Kidney epithelial cell (primary cell): ENCODE measurements at places on chromosomes 7 and 10.

- no peak for DNase-seq
Observed at GRCh38 chr10:98062424-98062823, 32.0 kb upstream of the CRTAC1 start.

DNA sequence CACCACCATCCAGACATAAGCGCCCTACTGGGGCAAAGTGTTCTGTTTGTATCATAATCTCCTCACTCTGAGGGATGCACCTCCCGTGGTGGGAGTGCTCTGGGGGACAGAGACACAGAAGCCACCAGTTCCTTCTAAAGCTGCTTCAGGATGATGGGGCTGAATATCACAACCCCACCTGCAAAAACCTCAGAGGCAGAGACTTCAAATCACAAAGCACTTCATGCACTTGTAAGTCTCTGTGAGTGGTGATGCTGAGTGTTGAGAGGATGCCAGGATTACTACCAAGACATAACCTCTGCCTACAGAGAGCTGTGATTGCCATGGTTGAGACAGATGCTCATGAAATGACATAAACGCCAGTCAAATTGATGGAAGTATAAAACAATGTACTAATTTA lies 255.5 kb downstream of the CALN1 start:
- no peak for DNase-seq

GRCh38 chr7:131859147-131859821 lies 302.9 kb upstream of the PODXL start:
- peak; percentile 16 for DNase-seq

DNA sequence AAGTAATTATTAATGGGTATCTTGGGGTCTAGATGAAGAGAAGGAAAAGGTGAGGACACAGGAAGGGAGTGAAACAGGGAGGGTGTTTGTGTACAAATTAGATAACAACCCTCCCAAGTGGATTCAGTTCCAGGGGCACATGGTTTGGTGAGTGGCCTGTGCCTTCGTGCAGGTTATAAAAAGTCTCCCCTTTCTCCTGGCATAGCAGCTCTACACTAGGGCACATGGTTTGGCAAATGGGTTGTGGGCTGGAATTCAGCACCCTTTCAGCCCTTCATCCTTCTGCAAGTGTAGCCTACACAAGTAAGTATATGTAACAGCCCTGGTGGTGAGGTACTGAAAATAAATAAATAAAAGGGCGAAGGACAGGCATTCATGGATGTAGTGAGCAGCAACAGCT lies 359.4 kb downstream of the AUTS2 start:
- no peak for DNase-seq
